Activated naive CD4-positive, alpha-beta T cell treated with anti-CD3 and anti-CD28 coated beads, Interleukin-2, amount 10 ng/mL, durations not matched to agents 5 hours and 36 hours (primary cell): ENCODE measurements at places on chromosomes 7 and 10. TPM values are rescaled to one million over a fixed set of nuclear protein-coding genes. Genes with fewer than 3 reads are reported as not detected.

MALSU1 gene
- 41.7 TPM for total RNA-seq

ADRA2A gene
- total RNA-seq = not detected

TCF7L2 gene
- 0.38 TPM for total RNA-seq

ZPBP gene
- total RNA-seq = not detected

ITPRID1 gene
- not detected for total RNA-seq

MAGI2 gene
- 0.05 TPM for total RNA-seq

CALCR gene
- total RNA-seq = not detected

LRRC17 gene
- total RNA-seq = 0.17 TPM
